Ovary (tissue), 10 donors: ENCODE measurements at places on chromosomes 1 and 21. TPM values are rescaled to one million over a fixed set of nuclear protein-coding genes. Genes with fewer than 3 reads are reported as not detected.
A peak's percentile ranks its signal among the peaks of the same experiment; 100 is the strongest.

DNA sequence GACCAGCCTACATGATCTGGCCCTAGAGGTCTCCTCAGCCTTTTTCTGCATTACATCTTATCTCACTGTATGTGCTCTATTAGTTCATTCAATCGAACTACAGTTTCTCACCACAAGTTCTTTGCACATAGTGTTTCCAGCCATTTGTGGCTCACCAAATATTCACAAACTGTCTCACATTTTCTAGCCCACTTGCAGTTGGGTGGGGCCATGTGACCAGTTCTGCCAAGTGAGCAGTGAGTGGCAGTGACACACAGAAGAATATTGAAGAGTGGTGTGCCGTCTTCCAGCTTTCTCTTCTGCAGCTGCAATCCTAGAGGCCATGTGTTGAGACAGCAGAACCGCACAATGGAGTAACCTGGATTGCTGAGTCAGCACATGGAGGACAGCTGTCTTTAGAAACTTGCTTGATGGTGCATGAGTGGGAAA is 103.2 kb upstream of the ZNF644 start:
- no peak for DNase-seq

- peak; percentile 31 for DNase-seq
Observed at GRCh38 chr21:34202553-34203372, 129.4 kb downstream of the MRPS6 start.

- DNase-seq = no peak
Observed at GRCh38 chr1:55363268-55363667, 148.1 kb upstream of the USP24 start.

- DNase-seq = no peak
Observed at GRCh38 chr1:31064718-31065309, 703 bp downstream of the PUM1 start.

GRCh38 chr1:110477445-110477957 is 26.6 kb downstream of the PROK1 start:
- no peak for DNase-seq

DNA sequence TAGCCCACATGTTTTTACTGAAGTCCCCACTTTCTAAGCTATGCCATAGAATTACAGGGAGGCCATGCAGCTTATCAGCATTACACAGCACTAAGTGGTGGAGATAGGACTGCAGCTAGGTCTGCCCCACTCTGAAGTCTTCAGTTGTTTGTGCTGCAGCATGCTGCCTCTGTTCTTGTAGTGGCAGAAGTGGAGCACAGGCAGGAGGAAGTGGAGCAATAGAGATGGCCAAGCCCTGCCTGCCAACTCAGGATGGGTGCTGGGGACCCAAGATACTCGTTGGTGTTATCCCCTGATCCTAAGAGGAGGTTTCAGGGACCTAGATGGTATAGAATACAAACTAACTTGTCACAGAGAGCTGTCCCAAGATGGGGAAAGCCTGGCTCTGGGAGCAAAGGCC is 12.9 kb downstream of the MRPL37 start:
- DNase-seq = no peak

DNA sequence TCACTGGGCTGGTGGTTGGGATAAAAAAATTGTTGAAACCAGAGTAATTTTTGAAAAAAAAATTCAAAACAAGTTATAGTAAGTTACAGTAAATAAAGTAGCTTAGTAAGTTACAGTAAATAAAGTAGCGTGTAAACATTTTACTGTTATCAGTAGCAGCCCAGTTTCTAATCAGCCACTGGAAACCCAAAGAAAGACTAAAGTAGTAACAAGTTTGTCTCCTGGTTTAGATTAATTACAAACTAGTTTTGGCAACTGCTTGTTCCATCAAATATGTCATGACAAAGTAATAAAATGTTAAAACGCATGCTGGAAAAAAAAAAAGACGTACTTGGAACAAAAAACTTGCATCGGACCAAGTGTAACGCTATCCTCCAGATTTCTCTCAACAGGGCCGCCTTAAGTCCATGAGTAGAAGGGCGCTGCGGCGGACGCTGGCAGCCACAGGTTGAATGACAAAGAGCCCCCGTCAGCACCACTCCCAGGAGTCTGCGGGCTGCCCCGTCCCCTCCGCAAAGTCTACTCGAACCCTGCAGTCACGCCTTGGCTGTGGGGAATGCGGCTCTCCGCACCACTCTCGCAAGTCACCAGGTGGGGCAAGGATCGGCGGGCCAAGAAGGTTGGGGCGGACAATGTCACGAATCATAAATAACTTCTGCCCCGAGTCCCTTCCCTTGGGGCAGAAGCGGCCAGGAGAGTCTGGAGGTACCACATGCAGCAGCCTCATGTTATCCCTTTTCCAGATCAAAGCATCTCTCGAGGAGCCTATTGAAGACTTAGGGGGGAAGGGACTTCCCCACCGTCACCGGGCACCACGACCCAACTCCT is 837 bp downstream of the SLC16A1 start:
- peak; percentile 56 for DNase-seq

SLC9C2 gene
- total RNA-seq = 0.65 TPM

GREM2 gene
- total RNA-seq = 1.6 TPM
